IMR-90 (cell line): ENCODE measurements at places on chromosomes 13 and 19. TPM values are rescaled to one million over a fixed set of nuclear protein-coding genes. Genes with fewer than 3 reads are reported as not detected.

The FPR2 gene
- total RNA-seq, result not detected in 2 replicates

The ITGBL1 gene
- total RNA-seq, result 22.2 and 46.7 TPM in 2 replicates

- peak overlapping the region; percentile 0; the same call in 1 of the 2 replicates for H3K27ac ChIP-seq
- no peaks in the 10 kb centered on the region for H3K27me3 ChIP-seq
- H3K36me3 ChIP-seq, result peaks cover 64% of the 10 kb centered on the region
- no peak overlapping the region for H3K4me3 ChIP-seq
- H3K4me1 ChIP-seq, result peaks cover 3% of the 10 kb centered on the region; the same call in 1 of the 2 replicates
Measured at GRCh38 chr19:44657211-44657921, 13.7 kb downstream of the PVR start.

The LIM2 gene
- not detected in 2 replicates for total RNA-seq

The MPHOSPH8 gene
- 11.7 and 13.3 TPM in 2 replicates for total RNA-seq
